IMR-90 (cell line): ENCODE measurements at places on chromosomes 5 and 9. TPM values are rescaled to one million over a fixed set of nuclear protein-coding genes. Genes with fewer than 3 reads are reported as not detected.

Gene DRD1
- total RNA-seq = 0.18 and 0.28 TPM in 2 replicates

Gene NCBP1
- 46.4 and 58.3 TPM in 2 replicates for total RNA-seq

Gene GLRA1
- not detected in 2 replicates for total RNA-seq

Gene MPDZ
- total RNA-seq = 39.3 and 46.4 TPM in 2 replicates

Gene CTSL
- 57.0 and 89.7 TPM in 2 replicates for total RNA-seq

Gene SLC22A4
- total RNA-seq = 2.8 and 3.2 TPM in 2 replicates

Gene FBLL1
- under 0.01 and 0.18 TPM in 2 replicates for total RNA-seq

Gene RNF183
- not detected in 2 replicates for total RNA-seq

Gene NUTM2G
- total RNA-seq = not detected in 2 replicates

Gene HSPB3
- 0.54 TPM in 1 of 2 replicates, not detected in the other for total RNA-seq

Gene KIF24
- 2.5 and 3.0 TPM in 2 replicates for total RNA-seq

Gene SLC36A3
- not detected in 2 replicates for total RNA-seq

- no peaks in the 10 kb centered on the region for H3K4me1 ChIP-seq
- peaks cover 9% of the 10 kb centered on the region; the same call in 1 of the 2 replicates for H3K27me3 ChIP-seq
- no peak overlapping the region for H3K27ac ChIP-seq
- DNase-seq = peak; percentile 43
These were observed 11.7 kb upstream of the OR1J2 start for GRCh38 chr9:122498883-122499288.

- DNase-seq = no peak
- no peaks in the 10 kb centered on the region for H3K27me3 ChIP-seq
- H3K4me3 ChIP-seq = no peak overlapping the region
- H3K36me3 ChIP-seq = peaks cover 57% of the 10 kb centered on the region
- no peak overlapping the region for H3K27ac ChIP-seq
These were observed 77.1 kb upstream of the RETREG1 start for GRCh38 chr5:16693879-16694278.

DNA sequence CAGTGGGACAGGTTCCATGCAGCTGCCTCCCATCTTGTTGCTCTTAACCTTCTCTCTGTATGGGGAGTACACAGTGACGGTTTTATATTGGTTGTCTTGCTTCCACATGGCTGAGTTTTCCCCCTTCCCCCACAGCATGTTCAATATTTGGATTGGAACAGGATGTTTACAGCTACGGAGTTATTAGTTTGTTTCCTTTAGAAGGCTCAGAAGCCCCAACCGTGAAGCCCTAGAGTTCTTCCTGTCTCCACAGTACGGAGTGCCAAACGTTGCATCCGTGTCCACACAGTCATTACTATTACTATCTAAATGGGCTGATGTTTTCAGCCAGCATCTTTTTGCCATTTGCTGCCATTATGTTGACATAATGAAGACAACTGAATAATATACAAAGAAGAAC lies 277.5 kb downstream of the MARCHF11 start:
- no peaks in the 10 kb centered on the region for H3K27me3 ChIP-seq
- peaks cover 1% of the 10 kb centered on the region; the same call in 1 of the 2 replicates for H3K4me1 ChIP-seq
- H3K4me3 ChIP-seq = no peak overlapping the region

GRCh38 chr5:35161652-35162273 lies 68.5 kb downstream of the PRLR start:
- no peak overlapping the region for H3K27ac ChIP-seq
- H3K36me3 ChIP-seq = no peaks in the 10 kb centered on the region
- H3K27me3 ChIP-seq = peaks cover 12% of the 10 kb centered on the region
- H3K4me3 ChIP-seq = no peak overlapping the region
- no peak for DNase-seq

DNA sequence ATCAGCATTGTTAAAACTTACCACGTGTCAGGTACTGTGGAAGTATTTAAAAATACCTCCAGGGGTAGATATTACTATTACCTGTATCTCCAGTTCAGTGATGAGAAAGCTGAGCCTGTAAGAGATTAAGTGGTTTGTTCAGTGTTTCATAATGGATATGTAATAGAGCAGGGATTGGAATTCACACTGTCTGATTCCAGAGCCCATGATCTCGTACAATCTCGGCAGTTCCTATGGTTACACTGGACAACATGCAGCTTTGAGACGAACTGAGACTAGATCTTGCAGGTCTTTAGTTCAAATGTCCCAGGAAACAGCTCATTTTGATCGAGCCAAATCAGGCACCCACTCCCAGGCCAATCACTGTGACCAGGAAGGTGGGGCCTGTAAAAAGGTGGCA lies 8.8 kb upstream of the RASGRF2 start:
- no peaks in the 10 kb centered on the region for H3K4me1 ChIP-seq
- no peak overlapping the region for H3K27ac ChIP-seq
- no peaks in the 10 kb centered on the region for H3K36me3 ChIP-seq
- H3K4me3 ChIP-seq = no peak overlapping the region

- no peak overlapping the region for H3K27ac ChIP-seq
- H3K27me3 ChIP-seq = no peaks in the 10 kb centered on the region
- H3K4me1 ChIP-seq = no peaks in the 10 kb centered on the region
These were observed 19.7 kb downstream of the UBAC1 start for GRCh38 chr9:135941288-135941995.

GRCh38 chr9:113520109-113520642 lies 56.6 kb downstream of the RGS3 start:
- no peaks in the 10 kb centered on the region for H3K27me3 ChIP-seq
- H3K4me1 ChIP-seq = peaks cover 14% of the 10 kb centered on the region
- DNase-seq = peak; percentile 20
- no peak overlapping the region for H3K27ac ChIP-seq

- no peak overlapping the region for H3K27ac ChIP-seq
- H3K4me1 ChIP-seq = peaks cover 2% of the 10 kb centered on the region; the same call in 1 of the 2 replicates
- no peaks in the 10 kb centered on the region for H3K27me3 ChIP-seq
- no peak for DNase-seq
- no peaks in the 10 kb centered on the region for H3K36me3 ChIP-seq
These were observed 323.4 kb downstream of the PIK3R1 start for GRCh38 chr5:68538814-68539420.

DNA sequence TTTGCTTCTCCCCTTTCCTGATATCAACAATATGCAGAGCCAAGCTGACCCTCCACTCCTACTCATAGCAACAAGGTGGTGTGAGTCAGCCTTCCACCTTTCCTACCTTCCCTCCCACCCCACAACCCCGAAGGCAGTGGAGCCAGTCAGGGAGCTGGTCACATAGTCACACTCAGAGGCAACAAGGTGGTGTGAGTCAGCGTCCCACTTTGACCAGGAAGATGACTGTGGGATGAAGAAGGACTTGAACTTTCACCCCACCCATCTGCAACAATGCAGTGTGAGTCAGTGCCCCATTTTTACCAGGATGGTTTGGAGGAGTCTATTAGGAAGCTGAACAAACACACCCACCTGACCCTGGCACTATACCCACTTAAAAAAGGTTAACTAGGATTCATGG lies 30.1 kb upstream of the ZNF782 start:
- H3K4me1 ChIP-seq = peaks cover 5% of the 10 kb centered on the region
- no peaks in the 10 kb centered on the region for H3K27me3 ChIP-seq
- H3K27ac ChIP-seq = no peak overlapping the region
- DNase-seq = peak; percentile 82
- no peak overlapping the region for H3K4me3 ChIP-seq
- no peaks in the 10 kb centered on the region for H3K36me3 ChIP-seq

- no peak overlapping the region for H3K27ac ChIP-seq
- H3K36me3 ChIP-seq = no peaks in the 10 kb centered on the region
- peaks cover 17% of the 10 kb centered on the region for H3K27me3 ChIP-seq
- H3K4me3 ChIP-seq = no peak overlapping the region
- no peaks in the 10 kb centered on the region for H3K4me1 ChIP-seq
These were observed 127.9 kb upstream of the PALM2AKAP2 start for GRCh38 chr9:109652112-109652511.

- no peaks in the 10 kb centered on the region for H3K36me3 ChIP-seq
- no peak overlapping the region for H3K4me3 ChIP-seq
- H3K4me1 ChIP-seq = peaks cover 9% of the 10 kb centered on the region
- DNase-seq = no peak
- H3K27ac ChIP-seq = no peak overlapping the region
These were observed 12.0 kb upstream of the B4GALT1 start for GRCh38 chr9:33178972-33179697.

DNA sequence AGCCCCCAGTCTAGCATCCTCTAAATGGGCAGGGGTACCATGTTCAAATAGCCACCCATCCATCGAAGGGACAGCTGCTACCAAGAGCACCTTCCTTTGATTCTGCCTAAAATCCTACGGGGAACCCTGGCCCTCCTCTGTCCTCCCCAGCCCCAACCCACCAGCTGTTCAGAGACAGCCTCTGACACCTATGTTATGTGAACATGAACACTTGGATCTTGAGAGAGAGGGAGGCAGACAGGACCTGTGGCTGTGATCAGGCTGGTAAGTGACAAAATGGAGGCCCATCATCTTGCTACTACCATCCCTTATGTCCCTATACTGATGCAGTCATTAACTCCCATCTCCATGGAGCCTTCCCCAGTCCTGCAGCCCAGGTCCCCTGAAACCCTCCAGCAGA lies 8.2 kb downstream of the SLC23A1 start:
- H3K4me1 ChIP-seq = peaks cover 6% of the 10 kb centered on the region; the same call in 1 of the 2 replicates
- no peak overlapping the region for H3K27ac ChIP-seq
- H3K36me3 ChIP-seq = peaks cover 32% of the 10 kb centered on the region
- no peak overlapping the region for H3K4me3 ChIP-seq
- no peaks in the 10 kb centered on the region for H3K27me3 ChIP-seq

DNA sequence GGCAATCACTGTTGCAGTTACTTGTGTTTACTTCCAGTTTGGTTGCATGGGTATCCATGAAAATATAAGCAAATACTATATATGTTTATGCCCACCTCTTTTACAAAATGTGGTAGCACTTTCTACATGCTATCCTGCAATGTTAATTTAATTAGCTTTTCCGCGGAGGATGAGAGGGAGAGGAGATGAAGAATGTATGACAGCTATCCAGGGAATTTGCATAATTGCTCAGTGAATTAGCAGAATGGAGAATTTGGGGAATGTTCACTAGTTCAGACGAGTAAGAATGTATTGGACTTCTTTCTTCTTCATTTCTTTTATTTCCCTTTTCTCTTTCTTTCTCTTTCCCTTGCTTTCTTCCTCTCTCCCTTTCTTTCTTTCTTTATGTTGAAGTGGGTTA lies 140.7 kb upstream of the SLC28A3 start:
- no peaks in the 10 kb centered on the region for H3K27me3 ChIP-seq
- H3K27ac ChIP-seq = no peak overlapping the region
- no peak overlapping the region for H3K4me3 ChIP-seq

DNA sequence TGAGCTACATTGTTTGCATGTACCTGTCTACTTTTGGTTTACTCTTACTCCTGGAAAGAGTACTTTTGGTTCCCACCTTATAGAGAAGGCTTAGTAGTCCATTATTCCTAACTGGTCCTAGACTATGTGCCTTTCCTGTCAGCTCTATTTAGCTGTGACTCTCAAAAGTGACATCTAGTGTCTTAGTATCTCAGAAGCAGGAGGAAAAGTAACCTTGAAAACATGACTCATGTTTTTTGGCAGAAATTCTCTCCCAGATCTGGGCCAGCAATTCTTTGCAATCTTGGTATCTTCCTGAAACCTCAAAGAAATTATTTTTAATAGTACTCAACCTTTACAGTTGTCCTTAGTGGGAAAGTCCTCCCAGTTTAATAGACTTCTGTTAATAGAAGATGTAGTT lies 691.7 kb upstream of the SEMA6A start:
- no peaks in the 10 kb centered on the region for H3K4me1 ChIP-seq
- H3K36me3 ChIP-seq = no peaks in the 10 kb centered on the region
- H3K27ac ChIP-seq = no peak overlapping the region
- no peak overlapping the region for H3K4me3 ChIP-seq
